ENCODE measurements at places on chromosomes 3 and 15. TPM values are rescaled to one million over a fixed set of nuclear protein-coding genes. Genes with fewer than 3 reads are reported as not detected.

DNA sequence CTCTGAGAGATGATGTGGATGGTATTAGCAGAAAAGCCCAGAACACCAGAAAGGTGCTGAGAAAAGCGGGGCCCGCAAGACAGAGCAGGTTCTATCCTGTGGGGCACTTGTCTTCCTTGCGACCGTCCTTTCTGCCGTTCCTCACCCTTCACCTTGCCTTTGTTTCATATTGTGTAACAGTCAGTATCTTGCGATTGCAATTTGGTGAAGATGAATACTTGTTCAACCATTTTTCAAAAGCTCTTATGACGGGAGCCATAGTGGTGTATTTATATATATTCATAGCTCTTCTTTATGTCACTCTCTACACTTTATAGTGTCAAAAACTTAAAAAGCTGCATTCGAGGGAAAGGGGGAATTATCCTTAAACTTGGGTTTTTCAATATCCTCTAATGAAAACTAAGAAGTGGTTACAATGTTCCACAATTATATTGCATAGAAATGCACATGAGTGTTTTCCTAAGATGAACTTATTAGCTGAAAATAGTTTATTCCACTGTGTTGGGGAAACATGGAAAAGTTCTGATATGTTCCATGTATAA is 797 bp downstream of the MAP3K13 start:
- DNase-seq, result no peak

- peak; percentile 28 for DNase-seq
Observed at GRCh38 chr3:129688271-129688895, 81.9 kb upstream of the PLXND1 start.

DNA sequence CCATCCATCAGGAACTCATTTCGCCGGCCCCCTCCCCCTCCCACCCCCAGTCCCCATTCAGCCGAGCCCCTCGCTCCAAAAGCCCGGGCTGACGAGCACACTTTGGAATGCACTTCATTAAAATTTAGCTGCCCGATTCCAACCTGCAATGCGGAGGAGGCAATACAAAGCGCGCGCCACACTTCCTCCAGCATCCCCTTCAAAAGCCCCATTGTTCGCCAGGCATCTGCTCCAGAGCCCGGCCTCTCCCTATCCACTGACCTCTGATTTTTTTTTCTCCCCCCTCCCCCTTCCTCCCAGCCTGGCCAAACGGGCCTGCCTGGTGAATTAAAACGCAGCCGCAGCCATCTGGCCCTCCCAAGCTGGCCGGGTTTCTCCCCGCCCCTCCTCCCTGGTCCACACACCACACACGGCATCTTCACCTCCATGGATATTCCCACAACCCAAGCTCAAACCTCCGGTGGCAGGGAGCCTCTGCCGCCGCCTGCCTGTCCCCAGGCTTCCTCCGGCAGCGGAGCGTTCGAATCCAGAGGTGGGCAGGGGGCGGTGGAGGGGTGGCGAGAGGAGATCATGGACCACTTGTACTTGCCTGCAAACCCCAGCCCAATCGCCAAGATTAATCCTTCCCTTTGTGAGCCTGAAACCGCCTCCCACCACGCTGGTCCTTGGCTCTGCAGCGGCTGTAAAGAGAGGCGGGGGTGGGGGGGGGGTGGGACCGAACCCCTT is 441.3 kb downstream of the MAGI1 start:
- peak; percentile 24 for DNase-seq

DNA sequence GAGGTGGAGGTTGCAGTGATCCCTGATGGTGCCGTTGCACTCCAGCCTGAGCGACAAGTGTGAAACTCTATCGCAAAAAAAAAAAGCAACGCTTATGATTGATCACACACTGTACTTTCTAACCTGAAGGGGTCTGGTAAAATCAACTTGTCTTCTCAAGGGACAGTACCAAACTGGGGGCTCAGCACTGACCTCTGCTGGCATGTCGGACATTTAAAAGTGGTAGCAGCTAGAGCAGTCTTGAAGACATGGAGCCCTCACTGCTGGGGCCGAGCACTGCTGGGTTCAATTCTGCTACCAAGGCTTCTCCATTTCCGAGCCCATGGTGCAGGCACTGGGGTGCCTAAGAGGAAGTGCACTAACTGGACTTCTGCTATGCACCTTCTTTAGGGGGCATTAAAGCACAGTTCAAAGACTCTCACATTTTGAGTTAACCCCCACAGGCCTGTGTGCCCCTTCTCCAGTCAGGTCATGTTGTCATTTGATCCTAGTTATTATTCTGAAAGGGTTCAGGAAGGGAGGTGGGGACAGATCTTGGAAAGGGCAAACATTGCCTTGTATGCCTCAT is 26.4 kb upstream of the LAMP3 start:
- peak; percentile 43 for DNase-seq

- no peak for DNase-seq
Observed at GRCh38 chr3:166422556-166422955, 585.3 kb upstream of the BCHE start.

DNA sequence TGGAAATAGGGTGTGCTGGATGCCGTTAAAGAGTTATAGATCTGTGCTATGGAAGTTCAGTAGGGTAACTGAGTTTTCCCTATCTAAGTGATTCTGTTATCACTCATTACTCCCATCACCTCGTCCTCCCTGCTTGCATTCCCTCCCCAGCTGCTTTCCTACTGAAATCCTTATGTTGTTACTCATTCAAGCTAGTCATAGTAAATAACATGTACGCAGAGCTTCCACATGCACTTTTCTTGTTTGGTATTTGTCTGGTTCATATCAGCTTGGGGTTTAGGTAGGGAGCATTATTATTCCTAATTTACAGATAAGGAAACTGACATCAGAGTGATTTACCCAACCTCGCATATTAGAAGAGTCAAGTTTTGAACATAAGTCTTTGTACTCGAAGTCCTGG is 135.1 kb downstream of the HCN4 start:
- no peak for DNase-seq

DNA sequence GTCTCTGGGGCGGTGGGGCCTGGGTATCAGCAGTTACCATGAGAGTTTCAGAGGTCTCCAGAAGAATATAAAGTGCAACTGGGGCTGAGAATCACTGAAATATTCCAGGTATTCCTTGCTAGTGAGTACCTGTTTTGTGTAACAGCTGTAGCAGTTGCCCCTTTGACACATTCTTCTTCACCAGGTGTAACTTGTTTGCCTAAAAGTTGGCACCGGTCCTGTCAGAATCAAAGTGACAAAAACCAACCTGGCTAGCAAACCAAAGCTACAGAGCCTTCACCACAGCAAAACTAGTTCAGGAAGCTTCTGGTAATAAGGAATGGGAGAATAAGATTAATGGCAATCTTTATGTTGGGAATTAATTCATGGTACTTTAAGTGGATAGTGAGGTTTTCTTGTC is 296.0 kb downstream of the NAALADL2 start:
- no peak for DNase-seq

- no peak for DNase-seq
Observed at GRCh38 chr3:162945626-162946025, 1449.0 kb downstream of the OTOL1 start.

GRCh38 chr15:56232058-56232457 is 11.6 kb downstream of the RFX7 start:
- DNase-seq, result no peak

DNA sequence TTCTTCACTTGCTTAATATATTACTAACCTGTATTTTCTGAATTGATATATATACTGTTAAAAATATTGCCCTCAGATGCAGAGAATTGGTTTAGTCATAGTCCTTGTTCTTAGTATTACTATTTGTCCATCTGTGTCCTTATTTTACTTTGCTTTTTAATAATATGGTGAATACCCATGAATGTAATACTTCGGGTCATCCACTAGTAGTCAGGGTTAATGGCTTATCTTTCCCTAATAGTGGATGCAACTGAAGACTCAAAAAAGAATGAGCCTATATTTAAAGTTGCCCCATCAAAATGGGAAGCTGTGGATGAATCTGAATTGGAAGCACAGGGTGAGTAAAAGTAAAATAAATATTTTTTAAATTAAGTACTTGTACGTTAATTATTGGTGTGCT is 36.5 kb downstream of the U2SURP start:
- no peak for DNase-seq

- DNase-seq, result no peak
Observed at GRCh38 chr15:66655511-66655910, 46.5 kb upstream of the SMAD6 start.

DNA sequence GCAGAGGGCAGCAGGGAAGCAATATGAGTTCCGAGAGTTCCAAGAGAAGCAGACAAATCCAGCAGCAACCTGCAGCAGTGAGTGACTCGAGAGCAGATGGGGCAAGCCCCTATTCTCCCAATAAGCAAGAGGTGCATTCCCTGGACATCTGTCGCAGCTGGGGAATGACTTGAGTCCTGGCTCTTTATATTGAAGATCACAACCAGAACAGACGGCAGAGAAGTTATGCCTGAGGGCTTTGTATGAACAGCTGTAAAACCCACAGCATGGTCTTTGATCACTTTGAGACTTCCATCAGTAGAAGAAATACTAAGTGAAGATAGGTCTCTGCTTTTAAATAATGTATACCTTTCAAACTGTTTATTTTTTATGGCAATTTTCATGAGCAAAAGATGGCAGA is 23.6 kb upstream of the C3orf22 start:
- no peak for DNase-seq

GRCh38 chr3:112560721-112561483 is 860 bp downstream of the ATG3 start:
- DNase-seq, result peak; percentile 76

DNA sequence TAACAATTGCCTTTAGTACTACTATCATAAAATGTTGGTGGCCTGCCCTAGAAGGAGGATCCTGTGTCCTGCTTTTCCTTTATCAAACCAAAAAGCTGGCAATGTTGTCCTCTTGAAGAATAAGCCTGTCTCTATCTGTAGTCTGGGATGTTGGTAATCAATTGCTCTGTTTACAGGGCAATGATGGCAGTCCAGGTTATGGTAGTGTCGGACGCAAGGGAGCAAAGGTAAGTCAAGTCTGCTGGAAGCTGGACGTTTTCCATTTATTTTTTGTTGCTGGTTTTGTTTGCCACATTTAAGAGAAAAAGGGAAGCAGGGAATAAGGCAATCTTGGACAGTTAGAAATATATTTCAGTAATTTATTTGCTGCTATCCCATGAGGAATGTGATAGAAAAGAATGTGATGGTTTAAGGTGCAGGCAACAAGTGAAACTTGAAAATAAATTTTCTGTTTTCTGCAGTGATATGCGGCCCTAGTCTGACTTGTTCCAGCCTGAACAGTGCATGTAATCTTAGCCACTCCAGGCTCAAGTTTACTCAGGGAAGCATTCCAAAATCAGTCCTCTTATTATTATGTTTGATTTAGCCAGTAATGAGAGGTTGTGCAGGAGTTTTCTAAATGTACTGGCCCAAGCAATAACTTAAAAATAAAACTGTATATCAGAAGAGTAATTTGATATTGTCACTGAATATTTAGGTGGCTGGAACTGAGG is 110.3 kb downstream of the COL6A6 start:
- DNase-seq, result no peak

DNA sequence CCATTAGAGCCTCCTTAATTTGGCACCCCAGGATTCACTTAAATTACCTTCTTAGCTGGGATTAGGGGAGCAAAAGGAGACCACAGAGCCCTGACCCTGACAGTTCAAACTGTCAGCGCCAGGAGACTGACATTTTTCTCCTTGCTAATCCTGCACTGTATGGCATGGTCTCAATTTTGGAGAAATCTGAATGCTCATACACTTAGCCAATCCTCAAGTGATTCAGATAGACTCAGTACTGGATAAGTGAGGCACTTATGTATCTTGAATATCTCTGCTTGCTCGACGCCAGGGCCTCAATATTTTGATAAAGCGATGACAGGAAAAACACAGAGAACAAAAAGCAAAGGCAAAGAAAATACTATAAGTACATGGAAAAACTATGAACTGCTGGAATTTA is 375.9 kb upstream of the WNT5A start:
- no peak for DNase-seq

GRCh38 chr3:130850044-130850797 is 43.7 kb upstream of the ATP2C1 start:
- no peak for DNase-seq

DNA sequence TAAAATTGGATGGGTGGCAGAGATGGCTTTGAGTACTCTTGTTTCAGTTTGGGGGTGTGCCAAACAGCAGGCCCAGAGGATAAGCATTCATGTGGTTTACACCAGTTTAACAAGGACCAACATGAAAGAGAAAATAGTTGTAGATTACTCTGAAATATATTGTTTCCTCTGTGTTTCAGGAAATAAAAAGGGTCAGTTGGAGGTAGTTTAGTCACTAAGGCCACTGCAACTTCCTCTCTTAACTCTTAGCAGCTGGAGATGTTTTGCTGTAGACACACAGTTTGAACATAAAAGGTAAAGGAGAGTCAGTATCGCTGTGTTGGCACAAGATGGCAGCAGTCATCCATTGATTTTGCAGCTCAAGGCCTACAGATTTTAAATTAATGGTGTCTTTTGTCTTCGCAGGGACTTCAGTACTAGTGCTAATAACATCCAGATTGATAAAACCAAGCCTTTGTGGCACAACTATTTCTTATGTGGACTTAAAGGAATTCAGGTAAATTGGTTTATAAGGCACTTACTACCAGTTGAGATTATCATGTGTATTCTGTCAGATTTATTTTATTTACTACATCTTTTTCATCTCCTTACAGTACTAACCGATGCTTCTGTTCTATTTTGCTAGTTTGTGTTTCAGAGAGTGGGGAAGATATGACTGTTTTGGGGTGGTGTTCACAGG is 65.5 kb downstream of the GALK2 start:
- DNase-seq, result peak; percentile 51

GRCh38 chr3:38458796-38459498 is 5.3 kb downstream of the ACVR2B start:
- peak; percentile 68 for DNase-seq

DNA sequence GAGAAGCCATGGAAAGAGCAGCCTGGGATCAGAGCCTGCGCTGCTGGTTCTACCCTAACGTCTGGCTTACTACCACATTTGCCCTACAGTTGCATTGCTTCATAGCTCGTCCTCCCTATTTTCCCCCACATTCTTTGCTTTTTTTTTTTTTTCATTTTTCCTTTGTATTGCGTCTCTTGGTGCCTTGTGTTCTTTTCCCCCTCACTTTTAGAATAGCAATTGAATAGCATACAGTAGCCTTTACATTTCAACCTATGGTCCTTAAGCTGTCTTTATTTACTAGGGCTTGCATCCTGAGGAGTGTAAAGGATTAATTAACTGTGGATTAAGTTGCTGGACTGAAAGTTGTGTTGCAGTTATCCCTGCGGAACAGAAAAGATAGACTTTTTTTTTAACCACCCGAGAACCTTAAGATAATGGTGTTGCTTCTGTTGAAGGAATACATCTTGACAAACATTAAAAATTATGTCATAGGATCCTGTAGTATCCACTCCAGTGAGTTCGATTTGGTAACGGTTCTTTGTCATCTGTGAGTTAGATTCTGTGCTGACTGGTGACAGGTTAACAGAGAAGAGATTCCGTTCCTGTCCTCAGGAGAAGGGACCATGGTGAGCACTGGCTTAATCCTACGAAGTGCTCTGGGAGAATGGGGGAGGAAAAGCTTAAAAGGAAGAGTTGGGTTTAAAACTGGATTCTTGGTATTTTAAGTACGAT is 417.4 kb upstream of the NAALADL2 start:
- no peak for DNase-seq

GRCh38 chr3:195040094-195040493 is 230.9 kb downstream of the XXYLT1 start:
- DNase-seq, result no peak

PPP1R14D gene
- total RNA-seq, result 166 TPM

AGBL1 gene
- 0.10 TPM for total RNA-seq

LOXL1 gene
- 2.3 TPM for total RNA-seq

DUOX2 gene
- total RNA-seq, result 111 TPM

PLSCR5 gene
- not detected for total RNA-seq

WNT5A gene
- total RNA-seq, result 7.2 TPM

GNAT1 gene
- total RNA-seq, result not detected

PLA1A gene
- 0.58 TPM for total RNA-seq

CSPG4 gene
- total RNA-seq, result 12.7 TPM

TRPM7 gene
- 28.3 TPM for total RNA-seq

RPL14 gene
- 1,699 TPM for total RNA-seq
